ENCODE measurements at places on chromosomes 1 and 21.
A peak's percentile ranks its signal among the peaks of the same experiment; 100 is the strongest.

GRCh38 chr1:22296701-22297591 lies 154.0 kb upstream of the WNT4 start:
- peak; percentile 14 for DNase-seq

GRCh38 chr1:66396212-66396890 lies 137.6 kb upstream of the SGIP1 start:
- DNase-seq: no peak

DNA sequence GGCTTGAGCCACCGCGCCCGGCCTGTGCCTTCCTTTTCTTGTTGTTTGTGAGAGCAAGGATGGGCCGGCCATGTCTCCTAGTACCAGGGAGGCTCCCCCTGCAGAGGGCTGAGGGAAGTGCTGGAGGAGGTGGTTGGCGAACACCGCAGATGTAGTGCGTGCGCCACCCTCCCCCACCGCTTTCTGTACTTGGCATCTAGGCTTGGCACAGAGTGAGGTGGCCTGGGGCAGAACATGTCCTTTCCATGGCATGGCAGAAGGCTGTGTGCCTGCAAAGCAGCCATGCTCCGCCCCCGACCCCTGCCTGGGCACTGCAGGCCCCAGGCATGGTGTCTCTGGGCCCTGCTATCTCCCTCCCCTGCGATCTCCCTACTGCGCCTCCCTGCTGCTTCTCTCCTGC lies 30.7 kb downstream of the ALPL start:
- peak; percentile 57 for DNase-seq

- peak; percentile 51 for DNase-seq
Observed at GRCh38 chr1:52551507-52552235, 1.2 kb downstream of the TUT4 start.

- DNase-seq: no peak
Observed at GRCh38 chr1:199854686-199855321, 172.7 kb upstream of the NR5A2 start.

- DNase-seq: no peak
Observed at GRCh38 chr1:3356827-3357460, 97.5 kb upstream of the ARHGEF16 start.

DNA sequence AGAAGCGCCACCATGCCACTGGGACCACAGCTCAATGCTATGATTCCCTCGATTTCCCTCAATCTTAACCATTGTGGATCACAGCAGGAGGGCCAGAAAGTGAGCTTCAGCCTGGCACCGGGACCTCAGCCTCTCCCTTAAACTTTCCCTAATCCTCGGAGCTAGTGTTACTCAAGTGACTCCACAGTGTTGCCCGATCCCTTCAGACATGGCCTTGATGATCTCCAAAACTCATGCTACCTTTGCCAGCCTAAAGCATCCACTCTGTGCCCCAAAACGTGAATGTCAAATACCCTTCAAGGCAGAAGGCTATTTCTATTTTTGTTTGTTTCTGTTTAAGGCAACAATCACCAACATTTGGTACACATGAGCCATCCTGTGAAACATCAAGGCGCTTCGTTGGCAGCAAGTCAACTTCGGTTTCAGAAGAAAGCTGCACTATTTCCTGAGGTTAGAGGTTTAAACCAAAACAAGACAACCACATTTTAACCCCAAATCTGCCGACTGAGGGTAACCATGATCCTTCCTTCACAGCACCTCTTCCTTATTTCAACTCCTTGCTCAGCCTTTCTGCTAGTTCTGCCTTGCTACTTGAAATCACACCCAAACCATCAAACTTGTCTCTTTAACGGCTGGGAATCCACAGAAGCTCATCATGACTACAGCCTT lies 94.4 kb upstream of the KRTAP19-8 start:
- no peak for DNase-seq

DNA sequence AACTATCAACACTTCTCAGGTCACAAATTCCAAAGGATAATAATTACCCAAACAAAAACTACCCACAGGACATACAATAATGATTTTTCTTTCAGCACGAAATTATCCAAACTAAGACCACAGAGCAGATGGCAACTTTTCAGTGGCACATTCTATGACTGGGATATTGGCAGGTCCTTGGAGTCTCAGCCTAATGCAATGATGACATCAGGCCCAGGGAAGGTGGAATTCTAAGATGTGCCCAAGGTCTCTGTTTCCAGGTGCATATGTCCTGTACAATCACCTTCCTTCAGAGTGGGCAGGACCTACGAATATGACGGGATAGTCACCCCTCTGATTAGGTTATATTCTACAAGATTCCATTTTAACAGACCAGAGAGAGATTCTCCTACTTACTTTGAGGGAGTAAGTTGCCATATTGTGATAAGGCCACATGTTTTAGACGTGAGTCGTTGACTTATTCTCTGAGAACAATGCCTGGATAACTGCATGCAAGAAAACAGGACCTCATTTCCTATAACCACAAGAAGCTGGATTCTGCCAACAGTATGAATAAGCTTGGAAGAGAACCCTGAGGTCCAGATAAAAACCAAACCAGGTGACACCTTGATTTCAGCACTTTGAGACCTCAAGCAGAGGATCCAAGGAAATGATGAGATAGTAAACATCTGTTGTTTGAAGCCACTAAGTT lies 69.9 kb downstream of the ZC3H11B start:
- DNase-seq: peak; percentile 87

- no peak for DNase-seq
Observed at GRCh38 chr21:45031571-45032191, 42.7 kb upstream of the ADARB1 start.

- DNase-seq: no peak
Observed at GRCh38 chr1:11691302-11691914, at the start of gene DRAXIN. DRAXIN (plus strand) TSS chr1:11691710; CDS start chr1:11706259, 14,549 bp downstream.

GRCh38 chr21:35547946-35548774 lies 499.1 kb upstream of the RUNX1 start:
- no peak for DNase-seq

DNA sequence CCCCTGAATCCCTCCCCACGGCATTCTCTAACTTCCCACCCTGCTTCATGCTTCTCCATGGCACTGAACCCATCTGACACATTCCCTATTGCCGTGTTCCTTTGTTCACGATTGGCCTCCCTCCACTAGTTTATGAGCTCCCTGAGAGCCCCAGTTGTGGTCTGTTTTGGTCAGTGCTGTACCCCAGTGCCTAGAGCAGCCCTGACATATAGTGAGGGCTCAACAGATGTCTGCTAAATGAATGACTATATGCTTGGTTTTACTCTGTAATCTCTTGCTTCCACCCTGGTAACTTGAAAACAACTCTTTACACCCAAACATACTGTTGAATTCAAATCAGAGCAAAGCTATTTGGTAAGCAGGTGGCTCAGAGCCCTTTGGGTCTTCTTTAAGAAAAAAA lies 171.1 kb upstream of the EDN2 start:
- DNase-seq: no peak

DNA sequence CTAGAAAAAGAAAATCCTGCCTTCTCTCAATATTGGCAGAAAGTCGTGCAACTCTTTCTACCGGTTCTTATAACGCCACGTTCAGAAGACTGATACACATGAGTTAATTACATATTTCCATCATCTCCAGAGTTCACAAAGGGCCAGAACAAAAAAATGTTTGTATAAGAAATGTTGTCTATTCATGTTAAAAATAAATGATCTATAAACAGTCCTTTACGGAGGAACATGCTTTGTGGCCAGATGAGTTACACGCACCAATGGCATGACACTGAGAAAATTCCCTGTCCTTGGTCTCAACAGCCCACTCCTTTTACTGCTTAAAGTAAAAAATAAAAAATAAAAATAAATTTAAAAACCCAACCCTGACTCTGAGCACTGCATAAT lies 29.5 kb downstream of the C2CD2 start:
- DNase-seq: no peak

DNA sequence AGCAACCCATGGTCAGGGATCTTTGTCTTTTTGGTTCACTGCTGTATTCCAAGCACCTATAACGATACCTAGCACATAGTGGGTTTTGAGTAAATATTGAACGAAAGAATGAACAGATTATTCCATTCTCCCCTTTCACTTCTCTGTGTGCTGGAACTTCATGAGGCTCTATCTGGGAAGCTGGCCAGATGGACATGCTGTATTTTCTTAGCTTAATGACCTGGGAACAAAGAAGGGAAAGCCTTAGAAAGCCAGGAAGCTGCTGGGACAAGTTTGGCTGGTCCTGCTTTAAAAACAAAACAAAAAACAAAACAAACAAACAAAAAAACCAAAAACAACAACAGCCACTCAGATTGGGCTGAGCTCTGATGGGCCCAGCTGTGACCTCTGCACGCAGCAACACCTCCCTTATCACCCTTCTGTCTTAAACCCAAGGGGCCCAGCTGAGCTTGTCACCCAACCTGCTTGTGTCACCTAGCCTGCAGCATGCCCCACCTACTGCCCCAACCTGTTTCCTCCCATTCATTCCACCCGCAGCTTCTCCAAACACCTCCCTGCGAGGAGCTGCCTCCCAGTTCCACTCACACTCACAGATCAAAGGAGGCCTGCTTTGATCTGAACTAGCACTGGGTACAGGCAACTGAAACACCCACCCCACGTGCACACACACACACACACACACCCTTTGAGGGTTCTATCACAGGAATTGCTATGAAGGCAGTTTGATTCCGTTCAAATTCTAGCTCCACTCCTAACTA lies 37.1 kb downstream of the SLC30A1 start:
- DNase-seq: peak; percentile 27

DNA sequence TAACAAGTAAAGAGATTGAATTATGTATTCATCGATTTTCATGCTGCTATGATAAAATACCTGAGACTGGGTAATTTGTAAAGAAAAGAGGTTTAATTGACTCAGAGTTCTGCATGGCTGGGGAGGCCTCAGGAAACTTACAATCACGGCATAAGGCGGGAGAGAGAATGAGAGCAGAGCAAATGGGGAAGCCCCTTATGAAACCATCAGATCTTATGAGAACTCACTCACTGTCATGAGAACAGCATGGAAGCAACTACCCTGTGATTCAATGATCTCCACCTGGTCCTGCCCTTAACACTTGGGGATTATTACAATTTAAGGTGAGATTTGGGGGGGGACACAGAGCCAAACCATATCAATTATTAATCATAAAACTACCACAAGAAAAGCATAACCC lies 3.3 kb upstream of the GBP3 start:
- no peak for DNase-seq

- DNase-seq: no peak
Observed at GRCh38 chr1:16918371-16918770, 3.4 kb upstream of the CROCC start.

DNA sequence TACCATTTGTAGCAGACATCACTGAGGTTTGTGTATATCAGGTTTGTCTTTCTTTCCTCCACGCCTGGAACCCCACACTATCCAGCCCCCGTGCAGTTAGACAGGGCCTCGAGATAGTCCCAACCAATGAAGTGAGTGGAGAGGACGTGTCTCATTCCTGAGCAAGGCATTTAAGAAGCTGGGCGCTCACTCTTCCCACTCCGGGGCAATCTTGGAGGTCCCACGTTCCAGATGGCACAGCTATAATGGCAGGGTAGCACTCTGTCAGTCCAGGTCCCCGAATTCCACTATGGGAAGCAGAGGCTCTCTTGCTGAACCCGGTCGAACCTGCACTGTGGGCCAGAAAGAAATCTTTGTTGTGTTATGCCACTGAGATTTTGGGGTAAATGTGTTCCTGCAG lies 57.3 kb upstream of the CSF3R start:
- no peak for DNase-seq

DNA sequence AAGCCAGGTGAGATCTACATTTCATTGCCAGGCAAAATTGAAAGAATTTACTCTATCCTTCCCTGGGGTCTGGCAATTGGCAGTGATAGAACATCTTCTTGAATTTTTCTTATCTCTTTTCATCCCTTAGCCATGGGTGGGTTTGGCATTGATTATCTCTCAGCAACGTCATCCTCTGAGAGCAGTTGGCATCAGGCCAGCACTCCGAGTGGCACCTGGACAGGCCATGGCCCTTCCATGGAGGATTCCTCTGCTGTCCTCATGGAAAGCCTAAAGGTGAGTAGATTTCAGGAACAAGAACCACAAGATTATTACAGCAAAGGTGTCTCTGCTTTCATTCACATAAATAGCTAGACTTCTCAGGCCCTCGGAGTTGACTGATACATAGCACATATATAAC lies 39.3 kb downstream of the NCF2 start:
- DNase-seq: no peak

GRCh38 chr1:30721812-30722537 lies 1.4 kb downstream of the MATN1 start:
- no peak for DNase-seq

- DNase-seq: no peak
Observed at GRCh38 chr1:25952841-25953401, 44.9 kb downstream of the PAFAH2 start.

DNA sequence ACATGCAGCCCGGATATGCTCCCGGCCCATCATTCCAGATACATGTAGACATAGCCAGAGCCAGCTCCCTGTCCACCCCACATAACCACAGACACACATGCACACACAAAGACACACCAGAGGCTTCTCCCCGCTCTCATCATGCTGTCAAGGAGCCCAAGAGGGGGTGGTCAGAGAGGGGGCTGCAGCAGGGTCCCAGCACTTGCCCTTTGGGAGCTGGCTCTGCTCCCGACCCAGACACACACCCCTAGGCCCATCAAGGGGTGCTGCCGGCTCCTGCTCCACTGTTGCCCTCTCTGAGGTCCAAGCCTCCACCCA lies 2.6 kb downstream of the PTAFR start:
- no peak for DNase-seq

GRCh38 chr21:14321042-14321441 lies 61.9 kb downstream of the HSPA13 start:
- DNase-seq: peak; percentile 56

- DNase-seq: no peak
Observed at GRCh38 chr1:47686731-47687630, 249.1 kb downstream of the FOXD2 start.

Measured in PC-3 (cell line).